ENCODE measurements at places on chromosomes 2 and 18.

DNA sequence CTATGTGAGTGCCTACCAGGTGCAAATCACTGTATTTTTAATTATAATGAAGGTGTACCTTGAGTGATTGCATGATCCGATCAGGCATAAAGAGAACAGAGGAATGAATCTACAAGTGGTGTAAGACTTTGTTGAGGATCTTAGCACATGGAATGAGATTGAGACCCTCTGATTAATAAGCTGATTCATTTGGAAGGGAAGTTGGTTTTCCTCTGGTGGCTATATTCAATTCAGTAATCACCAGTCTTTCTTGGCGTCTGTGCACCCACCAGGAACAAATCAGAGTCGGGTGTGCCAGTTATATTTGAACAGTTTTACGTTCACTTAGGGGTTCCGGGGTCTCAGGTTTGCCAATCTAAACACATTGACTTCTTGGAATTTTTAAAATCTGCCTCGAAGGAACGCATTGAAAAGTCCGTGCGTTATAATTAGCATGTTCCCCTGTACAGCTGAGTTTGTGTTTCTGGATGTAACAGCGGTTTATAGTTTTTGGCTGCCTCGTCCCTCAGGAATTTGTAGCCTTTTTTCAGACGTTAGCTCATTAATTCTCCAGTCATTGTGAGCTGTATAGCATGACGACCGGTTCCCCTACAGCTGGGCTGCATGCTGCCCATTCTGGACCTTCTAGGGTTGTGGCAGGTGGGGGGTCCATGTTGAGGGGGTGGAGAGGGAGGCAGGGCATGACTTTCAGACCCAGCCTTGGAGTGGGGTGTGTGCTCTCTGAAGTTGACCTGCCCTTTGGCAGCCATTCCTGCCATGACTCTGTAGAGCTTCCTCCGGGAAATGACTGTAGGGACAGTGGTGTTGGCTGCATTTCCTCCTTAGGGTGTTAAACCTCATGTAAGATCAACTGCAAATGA lies 20.3 kb downstream of the MYO1B start:
- DNase-seq: no peak

DNA sequence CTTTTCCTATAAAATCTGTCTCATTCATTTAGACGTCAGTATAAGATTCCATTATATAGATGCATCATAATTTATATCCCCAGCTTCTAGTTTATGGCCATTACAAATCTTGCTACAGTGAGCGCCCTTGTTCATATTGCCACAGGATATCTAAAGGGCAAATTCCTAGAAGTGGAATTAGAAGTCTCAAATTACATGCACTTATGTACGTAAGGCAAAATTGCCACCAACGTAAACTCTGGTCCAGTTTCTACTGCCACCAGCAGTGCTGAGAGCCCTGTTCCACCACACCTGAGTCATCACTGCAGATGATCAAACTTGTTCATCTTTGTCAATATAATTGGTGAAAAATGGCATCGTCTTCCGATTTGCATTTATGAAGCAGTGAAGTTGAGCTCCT lies 90.9 kb upstream of the ID2 start:
- no peak for DNase-seq

- DNase-seq: no peak
These were observed 71.6 kb downstream of the NDUFA10 start for GRCh38 chr2:239953418-239954061.

DNA sequence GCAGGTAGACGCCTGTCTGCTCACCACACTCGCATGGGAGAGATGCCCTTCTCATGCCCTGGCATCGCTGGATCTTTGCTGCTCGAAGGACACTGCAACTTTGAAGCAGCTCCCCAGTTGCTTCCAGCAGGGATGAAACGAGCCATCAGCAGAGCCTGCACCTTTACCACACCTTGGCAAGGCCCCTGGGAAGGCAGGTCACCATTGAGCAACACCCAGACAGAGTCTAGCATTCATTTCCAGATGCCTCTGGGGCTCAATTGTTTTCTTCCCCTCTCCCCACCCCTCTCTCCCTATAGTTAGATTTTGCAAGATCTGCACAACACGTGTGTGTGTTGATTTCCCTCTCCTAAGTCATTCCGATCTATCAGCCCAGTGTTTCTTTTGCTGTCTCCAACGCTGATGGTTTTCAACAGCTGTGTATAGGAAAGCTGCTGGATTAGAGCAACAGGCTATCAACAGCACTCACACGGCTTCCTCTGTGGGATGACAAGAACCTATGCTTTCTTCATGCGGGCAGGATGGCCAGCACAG lies 25.6 kb upstream of the INHBB start:
- no peak for DNase-seq

GRCh38 chr2:67515056-67515455 lies 117.9 kb downstream of the ETAA1 start:
- no peak for DNase-seq

DNA sequence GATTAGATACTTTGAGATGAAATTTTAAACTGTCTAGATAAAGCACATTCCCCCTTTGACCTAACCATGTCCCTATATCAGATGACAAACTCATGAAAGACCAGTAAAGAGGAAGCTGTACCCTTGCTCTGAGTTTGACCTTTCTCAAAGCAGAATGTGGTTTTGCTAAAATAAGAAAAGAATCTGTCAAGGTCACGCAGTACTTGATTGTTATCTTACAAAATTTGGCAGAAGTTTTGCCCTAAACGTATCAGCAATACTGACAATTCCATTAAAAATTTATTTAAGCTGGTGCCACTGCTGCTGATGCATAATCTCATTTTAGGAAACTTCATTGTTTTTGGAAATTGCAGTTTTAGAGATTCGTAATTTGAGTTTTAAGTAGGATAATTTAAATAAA lies 31.2 kb upstream of the GALM start:
- no peak for DNase-seq

DNA sequence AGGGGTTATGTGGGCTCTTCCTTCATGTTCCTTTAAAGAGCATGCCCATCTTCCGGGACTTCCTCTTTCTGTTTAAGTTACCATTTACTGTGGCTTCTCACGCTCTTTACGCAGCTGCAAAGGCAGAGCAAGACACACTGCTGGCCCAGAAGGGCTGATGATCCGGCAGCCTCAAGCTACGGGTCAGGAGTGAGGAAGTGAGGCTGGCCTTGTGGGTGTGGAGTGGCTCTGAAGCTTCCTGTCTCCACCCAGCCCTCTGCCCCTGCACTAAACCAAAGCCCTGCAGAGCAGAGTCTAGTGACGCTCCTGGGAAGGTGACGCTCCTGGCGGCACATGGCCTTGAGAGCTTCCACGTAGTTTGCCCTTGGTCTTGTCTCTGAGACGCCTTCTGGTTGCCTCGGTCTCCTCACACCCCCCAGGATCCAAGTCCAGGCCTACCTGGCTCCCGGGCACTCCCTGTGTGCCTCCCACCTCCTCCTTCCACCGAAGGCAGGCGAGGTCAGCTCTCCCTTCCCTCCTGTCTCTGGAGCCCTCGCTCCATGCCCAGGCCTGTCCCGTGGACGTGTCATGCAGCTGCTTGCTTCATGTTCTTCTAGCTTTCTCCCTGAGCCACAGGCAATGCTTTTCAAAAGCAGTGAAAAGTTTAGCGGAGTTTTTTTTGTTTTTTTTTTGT lies 50.3 kb downstream of the ARL4C start:
- DNase-seq: no peak

DNA sequence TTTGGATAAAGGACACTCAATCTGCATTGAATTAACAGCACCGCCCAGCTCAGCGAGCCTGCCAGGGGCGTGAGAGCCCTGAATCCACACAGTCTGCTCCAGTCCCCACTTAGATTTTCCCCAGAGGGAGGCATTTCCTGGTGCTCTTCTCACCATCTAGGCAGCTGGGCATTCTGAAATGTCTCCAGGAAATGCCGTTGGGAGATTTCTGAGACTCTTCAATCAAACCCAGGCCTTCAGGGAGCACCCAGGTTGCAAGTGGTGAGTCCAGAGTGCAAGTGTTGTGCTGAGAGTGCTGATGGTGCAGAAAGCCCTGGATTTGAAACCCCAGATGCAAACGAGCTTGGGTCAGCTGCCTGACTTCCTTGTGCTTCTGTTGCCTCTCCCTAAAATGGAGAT lies 23.4 kb upstream of the TMEM37 start:
- DNase-seq: no peak

DNA sequence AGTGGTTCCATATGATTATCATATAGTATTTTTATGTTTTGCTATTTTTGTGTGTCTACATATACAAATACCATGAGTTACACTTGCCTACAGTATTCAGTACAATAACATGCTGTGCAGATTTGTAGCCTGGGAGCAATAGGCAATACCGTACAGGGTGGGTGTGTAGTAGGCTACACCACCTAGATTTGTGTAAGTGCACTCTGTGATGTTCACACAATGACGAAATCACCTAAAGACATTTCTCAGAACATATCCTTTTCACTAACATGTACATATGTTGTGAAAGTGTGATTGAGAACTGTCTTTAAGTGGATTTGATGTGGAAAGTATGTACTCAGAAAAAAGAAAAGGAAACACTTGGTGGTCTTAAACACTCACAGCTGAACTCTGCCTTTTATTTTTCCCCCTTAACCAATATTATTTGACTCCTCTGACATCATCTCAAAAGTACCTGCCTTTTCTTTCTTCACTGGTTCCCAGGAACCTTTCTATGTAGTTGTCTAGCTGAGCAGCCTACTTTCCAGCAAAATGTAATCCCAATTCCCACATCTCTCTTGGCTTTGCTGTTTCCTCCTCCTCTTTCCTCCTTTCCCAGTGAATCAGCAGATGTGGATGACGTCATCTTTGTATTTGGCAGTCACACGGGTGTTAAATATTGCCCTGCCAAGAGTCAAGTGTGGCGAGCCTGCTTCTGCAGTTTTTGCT lies 47.7 kb downstream of the OSBPL6 start:
- peak; percentile 12 for DNase-seq

GRCh38 chr2:53091183-53091582 lies 676.4 kb upstream of the CHAC2 start:
- no peak for DNase-seq

DNA sequence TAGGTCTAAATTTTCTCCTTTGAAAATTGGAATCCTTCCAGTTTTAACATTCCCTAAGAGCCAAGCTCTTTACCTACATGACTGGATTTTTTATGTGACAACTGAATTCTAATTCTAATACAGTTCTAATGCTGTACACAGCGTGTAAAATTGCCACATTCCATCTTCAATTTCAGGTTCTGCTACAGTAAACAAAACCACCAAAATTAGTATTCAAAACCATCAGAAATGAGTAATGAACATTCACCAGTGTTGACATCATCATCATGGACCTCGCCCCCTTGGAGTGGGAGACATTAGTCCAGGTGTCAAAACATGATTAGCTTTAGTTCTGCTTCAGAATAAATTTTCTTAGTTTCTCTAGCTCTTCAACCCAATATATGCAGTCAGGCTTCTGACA lies 133.6 kb downstream of the MBD2 start:
- no peak for DNase-seq

- DNase-seq: peak; percentile 81
These were observed 774 bp upstream of the FZD7 start for GRCh38 chr2:202032846-202033316.

- no peak for DNase-seq
These were observed 55.7 kb downstream of the PTPN2 start for GRCh38 chr18:12828116-12829051.

DNA sequence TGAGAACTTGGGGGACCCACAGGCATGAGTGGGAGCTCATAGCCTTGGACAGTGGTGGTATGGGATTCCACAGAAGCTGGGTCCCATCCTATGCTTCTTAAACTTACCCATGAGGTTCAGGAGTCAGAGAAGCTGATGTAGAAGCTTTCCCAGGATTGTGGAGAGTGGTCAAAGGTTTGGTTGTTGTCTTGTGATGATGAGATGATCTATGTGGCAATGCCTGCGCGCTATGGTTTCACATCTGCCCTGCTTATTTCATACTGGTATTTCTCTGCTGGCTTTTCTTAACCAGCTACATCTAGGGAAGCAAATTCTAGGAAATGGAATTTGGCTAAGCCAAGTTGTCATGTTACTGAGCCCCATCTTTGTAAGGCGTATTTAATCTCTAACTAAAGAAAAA lies 168.6 kb downstream of the ZNF407 start:
- no peak for DNase-seq

GRCh38 chr2:148651972-148652371 lies 7.4 kb downstream of the EPC2 start:
- DNase-seq: no peak

GRCh38 chr2:159243529-159243928 lies 43.0 kb downstream of the WDSUB1 start:
- no peak for DNase-seq

- no peak for DNase-seq
These were observed 134.5 kb downstream of the PTGR3 start for GRCh38 chr18:75074196-75075015.

GRCh38 chr2:95389245-95390119 lies 13.0 kb upstream of the FAHD2A start:
- DNase-seq: peak; percentile 77

DNA sequence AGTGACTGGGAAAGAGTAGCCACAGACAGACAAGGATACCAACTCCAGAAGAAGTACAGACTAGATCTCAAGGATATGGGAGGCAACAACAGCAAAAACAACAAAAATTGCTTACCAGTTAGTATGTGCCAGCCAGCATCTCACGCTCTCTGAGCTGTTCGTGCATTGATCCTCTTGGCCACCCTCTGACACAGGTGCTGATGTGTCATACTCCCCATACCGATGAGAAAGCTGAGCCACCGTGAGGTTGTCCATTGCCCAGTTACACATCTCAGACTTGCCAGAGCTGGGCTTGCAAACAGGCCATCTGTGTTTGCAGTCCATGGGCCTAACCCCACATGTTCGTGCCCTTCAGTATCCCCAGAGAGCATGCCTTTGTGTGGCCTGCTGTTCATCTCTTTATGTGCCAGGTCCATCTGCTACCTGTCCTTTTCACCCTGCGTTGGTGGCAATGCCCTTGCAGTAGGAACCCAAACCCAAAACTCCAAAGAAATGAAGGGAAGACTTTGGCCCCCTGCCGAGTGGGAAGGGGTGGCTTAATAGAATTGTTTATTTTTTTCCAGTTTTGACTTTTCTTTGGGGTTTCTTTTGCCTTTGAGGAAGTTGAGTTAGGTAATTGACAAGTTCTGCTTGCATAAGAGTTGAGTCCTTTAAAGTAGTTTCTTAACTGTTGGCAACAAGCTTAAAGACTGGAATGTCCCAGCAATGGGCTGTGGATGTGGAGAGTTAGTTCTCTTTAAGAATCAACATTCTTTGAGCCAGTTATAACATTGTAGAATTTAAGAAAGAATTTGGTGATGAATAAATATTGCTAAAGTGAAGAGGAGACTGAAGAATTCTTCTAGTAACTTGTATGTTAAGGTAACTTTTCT lies 46.7 kb downstream of the LYPD6B start:
- no peak for DNase-seq

DNA sequence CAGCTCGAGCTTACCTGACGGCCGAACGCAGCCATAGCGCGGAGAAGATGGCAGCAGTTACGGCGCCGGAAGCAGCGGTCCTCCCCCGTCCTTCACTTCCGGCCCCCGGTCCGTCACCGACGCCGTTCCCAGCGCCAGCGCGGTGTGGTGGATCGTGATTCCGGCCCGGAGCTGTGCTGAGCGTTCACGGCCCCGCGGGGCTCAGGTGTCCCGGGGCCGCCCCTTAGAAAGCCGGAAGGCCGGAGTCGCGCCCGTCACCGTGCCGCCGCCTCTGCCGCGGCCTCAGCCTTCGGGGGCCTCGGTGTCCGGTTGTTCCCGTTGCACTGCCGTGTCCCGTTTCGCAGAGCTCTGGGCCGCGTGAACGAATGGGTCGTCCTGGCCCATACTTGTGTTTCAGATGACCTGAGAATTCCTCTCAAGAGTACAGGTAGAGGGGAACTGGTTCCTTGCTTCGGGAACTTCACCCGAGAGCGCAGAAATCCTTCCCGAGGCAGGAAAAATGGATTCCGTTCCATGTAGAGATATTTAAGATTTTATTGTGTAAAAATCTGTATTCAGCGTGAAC lies at the start of gene MTERF4:
Gene MTERF4, minus strand, starts transcription at position 49 of the 565 bp plus-strand sequence. Its CDS starts 14 bp downstream, at position 35.
- peak; percentile 87 for DNase-seq

GRCh38 chr2:27303093-27304025 lies 4.9 kb downstream of the UCN start:
- peak; percentile 48 for DNase-seq
